ENCODE measurements at places on chromosomes 2 and 18.

- no peak for DNase-seq
Measured at GRCh38 chr2:164778723-164779122, 62.9 kb downstream of the COBLL1 start.

- DNase-seq = no peak
Measured at GRCh38 chr2:98891591-98891990, 44.4 kb downstream of the CRACDL start.

DNA sequence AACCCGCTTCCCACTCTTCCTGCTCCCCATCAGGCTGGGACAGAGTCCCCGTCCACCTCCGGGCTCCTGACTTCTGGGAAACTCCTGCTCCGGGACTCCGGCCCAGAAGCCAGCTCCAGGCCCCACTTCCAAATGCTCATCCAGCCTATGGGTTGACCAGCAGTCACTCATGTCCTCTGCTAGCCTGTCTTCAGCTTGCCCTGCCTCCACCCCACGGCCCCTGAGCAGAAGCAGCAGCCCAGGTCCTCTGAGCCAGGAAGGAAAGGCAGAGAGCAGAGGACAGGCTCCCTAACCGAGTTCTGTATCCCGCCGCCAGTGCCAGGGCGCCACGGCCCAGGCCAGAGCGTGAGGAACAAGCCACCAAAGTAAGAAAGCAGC, 86.4 kb upstream of the ID2 start:
- no peak for DNase-seq

DNA sequence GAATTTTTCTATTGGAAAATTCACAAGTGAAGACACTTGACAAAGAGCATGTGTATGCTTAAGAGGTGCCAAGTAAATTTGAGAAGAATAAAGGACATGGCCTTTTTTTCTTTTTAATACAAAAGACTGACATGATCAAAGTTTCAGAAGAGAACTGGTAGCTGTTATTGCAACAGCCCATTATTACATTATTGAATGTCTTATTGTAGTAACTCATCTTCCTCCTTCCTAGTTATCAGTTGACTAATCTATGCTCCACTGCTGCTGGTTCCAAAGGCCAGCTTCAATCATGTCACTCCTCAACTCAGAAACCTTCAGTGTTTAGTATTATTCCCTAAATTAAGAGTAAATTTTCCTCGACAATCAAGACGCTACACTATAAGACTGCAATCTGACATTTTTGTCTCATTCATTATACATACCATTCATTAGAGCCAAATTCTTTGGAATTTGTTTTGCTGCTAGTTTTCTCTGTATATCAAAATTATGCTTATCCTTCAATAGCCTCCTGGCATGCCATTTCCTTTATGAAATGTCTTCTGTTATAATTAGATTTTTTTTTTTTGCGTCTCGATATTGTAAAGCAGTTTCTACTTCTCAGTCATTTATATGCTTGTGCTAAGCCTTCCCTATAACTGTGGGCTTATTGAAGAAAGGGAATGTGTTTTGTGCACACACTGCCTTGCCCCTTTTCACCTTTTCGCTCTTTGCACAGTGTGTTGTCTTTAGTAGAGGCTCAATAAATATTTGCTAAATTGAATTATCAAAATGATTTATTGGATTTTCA, 27.9 kb downstream of the ITGA4 start:
- DNase-seq = no peak

Measured in aorta (tissue), 5 donors.